Activated T-cell treated with anti-CD3 and anti-CD28 coated beads for 48 hours (primary cell): ENCODE measurements at places on chromosomes 1 and 21.
A peak's percentile ranks its signal among the peaks of the same experiment; 100 is the strongest.

- no peak for DNase-seq
Measured at GRCh38 chr1:30892671-30893073, 15.9 kb downstream of the SDC3 start.

DNA sequence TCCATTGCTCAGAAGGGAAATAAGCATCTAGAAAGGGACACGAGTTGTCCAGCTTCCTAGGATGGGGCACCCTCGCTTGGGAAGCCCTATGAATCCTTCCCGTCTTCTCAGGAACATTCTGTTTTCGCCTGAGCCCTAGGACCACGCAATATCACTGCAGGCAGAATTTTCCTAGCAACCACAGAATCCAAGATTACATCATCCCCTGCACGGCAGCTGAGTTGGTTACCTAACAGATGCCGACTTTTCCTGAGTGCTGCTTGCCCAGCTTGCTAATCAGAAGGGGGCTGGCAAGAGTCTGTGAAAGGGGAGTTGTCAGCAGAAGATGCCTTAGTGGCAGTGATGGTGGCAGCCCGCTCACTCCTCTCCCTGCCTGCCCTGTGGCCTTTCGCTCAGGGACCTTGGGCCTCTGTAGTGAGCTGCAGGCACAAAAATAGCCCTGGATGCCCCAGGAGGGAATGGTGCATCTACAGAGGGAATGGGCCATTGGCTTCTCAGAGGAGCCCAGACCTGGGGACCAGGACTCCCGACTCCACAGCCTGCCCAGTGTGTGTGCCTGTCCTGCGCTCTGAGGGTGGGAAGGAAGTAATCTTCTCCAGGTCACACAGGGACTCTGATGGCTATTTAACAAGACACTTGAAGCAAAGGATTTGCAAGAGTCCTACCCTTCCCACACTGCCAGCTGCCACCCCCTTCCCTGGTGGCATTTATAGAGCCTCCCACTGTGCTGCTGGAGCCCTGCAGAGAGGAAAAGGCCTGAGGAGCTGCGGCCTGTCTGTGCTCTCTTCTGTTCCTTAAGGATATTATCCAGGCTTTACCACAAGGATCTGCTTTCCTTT is 28.9 kb upstream of the CLSTN1 start:
- DNase-seq, result no peak

DNA sequence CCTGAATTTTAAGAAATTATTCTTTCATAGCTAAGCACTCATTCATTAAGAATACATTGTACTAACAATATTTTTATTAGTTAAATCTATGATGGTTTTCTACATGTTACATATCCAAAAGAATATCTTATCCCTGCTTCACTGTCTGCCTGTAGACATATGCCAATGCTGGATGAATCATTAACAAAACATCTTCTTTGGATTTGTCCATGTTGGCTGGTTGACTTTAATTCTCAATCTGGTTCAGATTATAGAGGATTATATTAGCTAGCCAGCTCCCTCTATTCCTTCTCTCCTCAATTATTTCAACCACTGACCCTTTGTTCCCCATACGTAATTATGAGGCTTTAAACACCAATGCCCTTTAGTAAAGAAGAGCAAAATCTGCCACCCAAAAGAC is 138.9 kb upstream of the DMRTA2 start:
- DNase-seq, result no peak

DNA sequence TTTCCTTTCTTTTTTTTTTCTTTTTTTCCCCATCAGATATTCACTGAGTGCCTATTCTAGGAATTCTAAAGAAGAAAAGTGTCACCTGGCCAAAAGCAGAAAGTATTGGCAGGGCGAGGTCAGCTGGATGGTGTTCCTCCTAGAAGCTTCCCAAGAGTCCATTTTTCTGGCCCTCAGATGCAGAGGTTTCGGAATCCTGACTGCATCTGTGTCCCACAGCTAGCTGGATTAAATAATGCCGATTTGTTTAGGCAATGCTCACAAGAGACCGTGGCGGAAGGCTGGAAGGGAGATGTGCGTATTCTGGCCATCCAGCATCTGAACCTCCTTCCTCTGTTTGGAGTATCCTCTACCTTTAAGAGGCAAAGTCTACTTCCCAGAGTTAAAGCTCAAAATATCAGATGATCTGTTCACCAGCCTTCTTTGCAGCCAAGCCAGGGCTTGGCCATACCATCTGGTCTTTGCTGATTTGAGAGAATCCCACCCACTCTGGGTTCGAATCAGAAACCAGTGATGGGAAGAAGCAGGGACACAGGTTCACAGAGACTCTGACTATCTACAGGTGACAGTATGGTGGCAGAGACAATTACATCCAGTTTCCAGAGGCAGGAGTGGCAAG is 5.4 kb upstream of the TENT5C start:
- DNase-seq, result no peak

- DNase-seq, result no peak
Measured at GRCh38 chr1:114088392-114089299, 65.0 kb downstream of the SYT6 start.

- DNase-seq, result peak; percentile 79
Measured at GRCh38 chr1:24186993-24187790, at the start of gene IFNLR1. IFNLR1 (minus strand) TSS chr1:24187289; CDS start chr1:24187248, 41 bp downstream.

- DNase-seq, result no peak
Measured at GRCh38 chr1:46686255-46686654, 14.6 kb downstream of the TEX38 start.

DNA sequence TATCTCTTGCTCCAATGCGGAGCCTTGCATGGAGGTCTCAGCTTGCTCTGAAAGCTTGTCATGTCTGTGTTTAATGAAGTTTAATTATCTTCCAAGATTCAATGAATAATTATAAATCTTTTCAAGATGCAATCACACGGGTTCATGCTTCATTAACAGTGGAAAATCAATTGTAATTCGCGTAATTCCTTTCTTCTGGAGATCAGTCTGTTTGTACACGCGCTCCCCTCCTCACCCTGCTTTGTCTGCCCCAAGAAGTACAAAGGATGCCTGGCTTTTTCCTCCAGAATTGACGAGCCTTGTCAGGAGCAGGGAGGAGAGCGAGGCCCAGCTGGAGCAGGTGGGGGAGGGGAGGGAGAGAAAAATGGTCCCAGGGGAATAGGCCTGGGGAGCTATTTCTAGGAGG is 65.0 kb upstream of the DISP3 start:
- no peak for DNase-seq

- peak; percentile 58 for DNase-seq
Measured at GRCh38 chr1:20184997-20185833, 681 bp upstream of the UBXN10 start.

GRCh38 chr1:231040019-231040799 is at the start of gene FAM89A:
FAM89A (minus strand) TSS chr1:231040254; CDS start chr1:231040211, 43 bp downstream.
- peak; percentile 63 for DNase-seq

DNA sequence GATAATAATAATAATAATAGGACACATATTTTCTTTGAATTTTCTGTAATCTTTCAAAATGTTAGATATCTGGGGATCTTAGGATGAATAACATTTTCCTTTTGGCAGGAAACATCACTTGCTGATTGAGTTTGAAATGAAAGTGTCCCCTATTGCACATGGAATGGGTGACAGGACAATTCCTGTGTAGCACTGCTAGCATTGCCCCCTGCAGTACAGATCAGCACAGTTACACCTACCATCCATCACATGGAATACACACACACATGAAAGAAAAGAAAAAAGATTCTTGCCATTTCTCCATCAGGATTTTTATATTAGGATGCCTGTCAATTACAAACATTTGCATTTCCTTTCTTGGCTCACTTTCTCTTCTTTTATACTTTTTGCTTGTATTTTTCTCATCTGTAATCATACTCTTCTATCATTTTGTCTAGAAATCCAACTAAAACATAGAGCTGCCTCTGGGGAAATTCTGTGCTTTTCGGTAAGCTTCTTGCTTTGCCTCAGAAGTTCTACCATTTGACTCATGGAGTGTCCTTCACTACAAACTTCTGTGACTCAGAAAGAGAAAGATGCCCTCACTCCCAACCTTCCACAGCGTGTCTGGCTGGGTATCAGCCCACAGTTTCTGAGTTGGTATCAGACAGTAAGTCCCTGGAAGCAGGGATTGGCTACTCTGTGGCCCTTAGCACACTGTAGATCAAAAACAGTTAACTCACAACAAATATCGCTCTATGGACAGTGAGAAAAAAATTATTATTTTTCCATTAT is 641.2 kb downstream of the PTPRC start:
- DNase-seq, result peak; percentile 9

DNA sequence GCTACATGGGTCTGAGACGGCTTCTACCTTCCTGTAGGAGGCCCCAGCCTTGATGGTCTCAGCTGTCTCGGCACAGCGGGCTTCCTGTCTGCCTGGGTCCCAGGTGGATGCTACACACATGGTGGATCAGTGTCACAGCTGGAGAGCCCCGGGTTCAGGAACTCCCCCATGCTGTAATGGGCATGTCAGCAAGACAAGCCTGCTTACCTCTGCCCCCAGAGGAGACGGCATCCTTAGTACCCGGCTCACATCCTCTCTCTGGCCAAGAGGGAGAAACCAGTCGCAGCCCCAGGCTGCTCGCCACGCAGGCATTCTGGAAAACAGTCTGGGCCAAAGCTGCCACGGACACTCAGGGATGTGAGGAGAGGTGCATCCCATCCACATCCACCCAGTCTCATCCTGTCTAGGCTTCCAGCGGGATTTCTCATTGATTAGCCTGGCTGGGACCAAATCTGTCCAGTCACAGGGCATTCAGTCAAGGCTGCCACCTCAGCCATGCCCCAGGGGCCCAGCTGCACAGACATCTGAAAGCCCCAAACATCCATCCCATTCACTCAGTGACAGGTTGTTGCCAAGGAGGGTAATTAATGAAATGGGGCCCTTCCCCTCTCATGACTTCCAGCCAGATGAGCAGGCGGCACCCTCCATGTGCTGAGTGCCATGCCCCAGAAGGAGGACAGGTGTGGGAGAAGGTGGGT is 10.5 kb downstream of the SNAP47 start:
- DNase-seq, result no peak

GRCh38 chr21:38721055-38721454 is 84.7 kb upstream of the ETS2 start:
- DNase-seq, result no peak

- no peak for DNase-seq
Measured at GRCh38 chr1:24360681-24361080, 41.5 kb downstream of the GRHL3 start.

GRCh38 chr1:97824200-97824599 is 96.6 kb downstream of the DPYD start:
- DNase-seq, result no peak

GRCh38 chr1:47810964-47811682 is 186.1 kb downstream of the TRABD2B start:
- no peak for DNase-seq

GRCh38 chr1:1211541-1212441 is 2.2 kb downstream of the TNFRSF4 start:
- DNase-seq, result no peak
